Fibroblast of the aortic adventitia (primary cell): ENCODE measurements at places on chromosomes 7 and 10.

DNA sequence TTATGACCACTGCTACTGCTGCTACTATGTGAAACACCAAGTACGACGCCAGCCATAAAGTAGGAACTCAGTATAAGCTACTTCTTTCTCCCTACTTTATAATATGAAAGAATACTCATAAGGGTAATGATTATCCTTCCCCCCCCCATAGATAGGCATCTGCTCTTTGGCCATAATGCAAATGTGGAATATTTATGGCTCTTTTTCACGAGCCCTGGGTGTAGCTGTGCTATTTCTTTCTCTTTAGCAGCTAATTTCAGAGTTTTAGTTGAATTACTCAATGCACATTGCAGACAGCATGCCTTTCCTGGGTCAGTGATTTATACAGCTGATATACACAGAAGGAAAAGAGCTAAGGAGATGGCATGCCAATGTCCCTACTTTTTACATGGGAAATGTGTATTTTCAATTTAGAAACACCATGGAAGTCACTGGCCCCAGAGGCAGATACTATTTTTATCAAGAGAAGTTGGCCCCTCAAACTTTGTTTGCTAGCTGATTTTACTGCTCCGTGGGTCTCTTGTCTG lies 234.1 kb upstream of the KIAA1217 start:
- DNase-seq, result no peak

DNA sequence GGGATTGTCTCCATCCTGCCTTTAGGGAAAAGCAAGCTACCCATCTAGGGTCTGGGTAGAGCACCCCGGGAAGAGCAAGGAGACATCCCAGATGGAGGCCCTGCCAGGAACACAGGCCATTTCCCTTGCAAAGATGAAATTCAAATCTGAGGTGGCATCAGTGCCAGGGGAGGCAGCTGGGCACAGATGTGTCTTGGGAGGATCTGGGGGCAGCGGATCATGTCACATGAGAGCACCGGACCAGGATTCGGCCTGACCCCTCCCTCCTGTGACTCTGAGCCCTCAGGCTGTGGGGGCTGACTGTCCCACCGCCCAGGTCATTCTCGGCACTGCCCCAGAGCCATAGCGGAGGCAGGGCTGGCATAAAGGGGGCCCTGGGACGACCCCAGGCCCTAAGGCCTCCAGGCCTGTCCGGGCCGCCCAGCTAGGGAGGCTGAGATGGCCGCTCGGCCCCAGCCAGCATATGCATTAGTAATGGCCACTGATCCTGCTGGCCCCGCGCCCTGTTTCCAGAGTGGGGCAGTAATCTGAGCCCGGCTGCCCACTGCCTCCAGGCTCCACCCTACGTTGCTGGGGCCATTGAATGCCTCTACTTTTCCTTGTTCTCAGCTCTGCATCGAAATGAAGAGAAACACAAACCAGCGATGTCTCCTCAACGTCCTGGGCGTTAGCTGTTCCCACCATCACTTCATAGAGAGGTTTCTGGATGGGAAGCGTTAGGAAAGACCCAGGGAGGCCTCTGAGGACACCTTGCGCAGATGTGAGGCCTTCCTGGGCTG lies 148.5 kb downstream of the UBE2H start:
- DNase-seq, result no peak

DNA sequence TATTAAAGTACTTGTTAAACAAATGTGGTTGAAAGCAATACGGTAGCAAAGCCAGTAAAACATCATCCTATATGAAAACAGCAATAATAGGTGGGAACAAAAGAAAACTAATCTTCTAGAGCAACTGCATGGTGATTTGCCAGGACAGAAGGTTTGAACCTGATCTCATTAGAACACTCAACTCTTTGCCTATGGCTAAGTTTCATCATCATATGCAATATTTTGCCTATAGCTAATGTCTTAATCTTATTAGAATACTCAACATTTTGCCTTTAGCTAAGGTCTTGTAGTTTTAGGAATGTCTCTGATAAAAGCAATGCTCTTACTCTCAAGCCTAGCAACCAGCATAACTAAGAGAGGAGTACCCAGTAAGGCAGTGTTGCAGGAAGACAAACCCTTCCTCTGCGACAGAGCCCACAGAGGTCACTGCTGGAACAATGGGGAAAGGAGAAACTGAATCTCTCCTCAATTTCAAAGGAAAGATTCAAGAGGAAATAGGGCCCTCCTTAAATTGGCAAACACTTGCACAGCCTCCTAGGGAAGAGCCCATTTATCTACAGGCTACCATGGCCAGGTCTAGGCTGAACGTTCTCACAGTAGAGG lies 38.3 kb downstream of the CADPS2 start:
- DNase-seq, result no peak

- no peak for DNase-seq
These were observed 11.9 kb downstream of the ANTXRL start for GRCh38 chr10:46298477-46299285.

DNA sequence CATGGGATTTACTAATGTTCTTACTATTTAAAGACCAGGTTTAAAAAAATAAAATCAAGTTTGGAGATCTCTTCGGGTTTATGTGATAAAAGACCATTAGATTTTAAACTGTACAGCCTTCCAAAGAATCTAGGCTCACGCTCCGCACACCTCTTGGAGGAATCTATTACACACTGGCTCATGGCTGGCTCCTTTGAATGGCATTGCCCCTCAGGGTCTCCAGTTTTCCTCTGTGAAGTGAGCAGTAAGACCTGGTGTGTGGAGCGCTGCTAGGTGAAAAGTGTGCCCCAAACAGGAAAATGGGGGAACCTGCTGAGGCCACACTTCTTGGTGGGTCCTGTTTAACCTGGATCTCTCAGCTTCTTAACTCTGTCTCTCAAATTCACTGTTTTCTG lies 142.3 kb downstream of the KAT6B start:
- DNase-seq, result no peak

- DNase-seq, result no peak
These were observed 276.9 kb downstream of the HGF start for GRCh38 chr7:81492910-81493309.

DNA sequence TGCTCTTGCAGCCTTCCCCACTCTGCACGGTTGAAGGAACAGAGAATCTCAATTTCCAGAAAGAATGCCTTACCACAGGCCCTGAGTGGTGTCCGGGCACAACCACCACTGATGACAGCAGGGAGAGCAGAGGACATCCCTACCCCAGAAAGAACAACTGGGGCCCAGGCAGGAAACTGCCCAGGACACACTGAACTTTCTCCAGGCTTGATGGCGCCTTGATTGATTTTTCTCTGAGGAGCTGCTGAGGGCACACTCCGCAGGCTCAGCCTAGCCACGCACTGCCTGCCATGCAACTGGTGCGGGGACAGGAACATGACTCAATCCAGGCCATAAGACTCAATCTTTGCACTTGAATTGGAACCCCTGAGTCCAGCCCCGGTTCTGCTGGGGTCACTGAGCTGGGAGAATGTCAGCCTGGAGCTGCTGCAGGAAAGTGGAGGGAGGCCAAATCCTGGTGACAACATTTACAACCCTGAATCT lies 5.9 kb downstream of the AKR1B1 start:
- no peak for DNase-seq

GRCh38 chr7:2661602-2662272 lies 26.3 kb upstream of the AMZ1 start:
- no peak for DNase-seq
